ENCODE measurements at places on chromosomes 13 and 19. TPM values are rescaled to one million over a fixed set of nuclear protein-coding genes. Genes with fewer than 3 reads are reported as not detected.

DNA sequence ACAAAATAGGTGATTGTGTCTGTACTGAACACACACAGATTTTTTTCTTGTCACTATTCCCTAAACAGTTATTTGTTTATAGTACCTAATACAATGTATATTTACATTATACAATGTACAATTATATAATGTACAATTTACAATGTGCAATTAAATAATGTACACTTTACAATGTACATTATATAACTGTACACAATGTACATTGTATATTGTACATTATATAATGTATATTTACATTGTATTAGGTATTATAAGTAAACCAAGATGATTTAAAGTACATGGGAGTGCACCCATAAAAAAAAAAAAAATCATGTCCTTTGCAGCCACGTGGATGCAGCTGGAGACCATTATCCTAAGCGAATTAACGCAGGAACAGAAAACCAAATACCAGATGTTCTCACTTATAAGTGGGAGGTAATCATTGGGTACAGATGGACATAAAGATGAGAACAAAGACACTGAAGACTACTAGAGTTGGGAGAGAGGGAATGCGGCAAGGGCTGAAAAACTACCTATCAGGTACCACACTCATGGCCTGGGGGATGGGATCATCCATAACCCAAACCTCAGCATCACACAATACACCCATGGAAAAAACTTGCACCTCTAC, 68.1 kb downstream of the ABCC4 start:
- no peak for DNase-seq
- no peaks in the 10 kb centered on the region for H3K4me1 ChIP-seq
- no peaks in the 10 kb centered on the region for H3K27me3 ChIP-seq
- no peak overlapping the region for H3K27ac ChIP-seq
- no peak overlapping the region for H3K4me3 ChIP-seq

DNA sequence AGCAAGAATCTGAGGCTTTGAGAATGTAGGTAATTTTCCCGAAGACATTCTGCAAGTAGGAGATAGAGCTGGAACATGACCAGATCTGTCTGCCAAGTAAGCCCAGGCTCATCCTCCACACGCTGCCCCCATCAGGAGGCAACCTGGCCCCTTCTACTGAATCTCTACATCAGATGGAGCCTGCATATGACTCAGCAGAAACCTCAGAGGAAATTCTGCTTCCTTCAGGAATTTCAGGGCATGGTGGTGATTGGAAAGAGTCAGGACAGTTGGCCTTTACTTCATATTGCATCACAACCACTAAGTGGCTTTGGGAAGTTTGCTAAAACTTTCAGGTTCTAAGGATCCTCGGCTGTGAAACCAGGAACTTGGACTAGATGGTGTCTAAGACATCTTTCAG, 85.2 kb downstream of the LRRC63 start:
- no peaks in the 10 kb centered on the region for H3K36me3 ChIP-seq
- H3K4me1 ChIP-seq: no peaks in the 10 kb centered on the region
- no peak overlapping the region for H3K4me3 ChIP-seq
- H3K27ac ChIP-seq: no peak overlapping the region
- no peaks in the 10 kb centered on the region for H3K27me3 ChIP-seq

Gene MYO16
- total RNA-seq: 21.6 TPM

Gene SSC5D
- 20.0 TPM for total RNA-seq

Gene ZNF90
- total RNA-seq: 2.5 TPM

Gene ATP11A
- 12.0 TPM for total RNA-seq

Gene BIVM
- 25.2 TPM for total RNA-seq

Gene ZNF625
- 11.5 TPM for total RNA-seq

Measured in muscle of leg (tissue), 16 donors.